Activated CD4-positive, alpha-beta T cell treated with anti-CD3 and anti-CD28 coated beads, Interleukin-10, Interleukin-2, amounts not matched to agents 100 ng/mL and 50 ng/mL, durations not matched to agents 16 hours and 8 hours (primary cell): ENCODE measurements at places on chromosomes 5 and 9.

- DNase-seq, result no peak
Measured at GRCh38 chr5:55913466-55914413, 62.6 kb downstream of the IL31RA start.

GRCh38 chr9:133787754-133788025 is 49.5 kb upstream of the SARDH start:
- no peak for DNase-seq

DNA sequence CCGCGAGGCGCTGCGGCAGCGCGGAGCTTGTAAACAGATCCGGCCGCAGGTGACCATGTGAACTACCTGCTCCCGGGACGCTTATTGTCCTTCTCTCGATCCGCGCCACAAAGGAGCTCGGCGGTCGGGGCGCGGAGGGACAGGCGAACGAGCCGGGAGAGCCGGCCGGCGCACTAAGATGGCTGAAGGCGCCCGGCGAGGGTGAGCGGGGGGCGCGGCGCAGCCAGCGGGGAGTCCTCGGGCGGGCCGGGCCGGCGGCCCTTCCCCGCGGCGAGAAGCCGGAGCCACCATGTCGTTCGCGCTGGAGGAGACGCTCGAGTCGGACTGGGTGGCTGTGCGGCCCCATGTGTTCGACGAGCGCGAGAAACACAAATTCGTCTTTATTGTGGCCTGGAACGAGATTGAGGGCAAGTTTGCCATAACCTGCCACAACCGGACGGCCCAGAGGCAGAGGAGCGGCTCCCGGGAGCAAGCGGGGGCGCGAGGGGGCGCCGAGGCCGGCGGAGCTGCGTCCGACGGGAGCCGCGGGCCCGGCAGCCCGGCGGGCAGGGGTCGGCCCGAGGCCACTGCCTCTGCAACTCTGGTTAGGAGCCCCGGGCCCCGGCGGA is 535 bp downstream of the JMY start:
- no peak for DNase-seq

- no peak for DNase-seq
Measured at GRCh38 chr5:175706499-175706898, 48.6 kb downstream of the HRH2 start.
